ENCODE measurements at places on chromosomes 12 and 14. TPM values are rescaled to one million over a fixed set of nuclear protein-coding genes. Genes with fewer than 3 reads are reported as not detected.

Gene CD69
- total RNA-seq, result 1.7 TPM

Gene PLA2G1B
- not detected for total RNA-seq

Gene RTN1
- total RNA-seq, result 5.6 TPM

Gene TROAP
- total RNA-seq, result 8.6 TPM

Gene ALX1
- 1.1 TPM for total RNA-seq

DNA sequence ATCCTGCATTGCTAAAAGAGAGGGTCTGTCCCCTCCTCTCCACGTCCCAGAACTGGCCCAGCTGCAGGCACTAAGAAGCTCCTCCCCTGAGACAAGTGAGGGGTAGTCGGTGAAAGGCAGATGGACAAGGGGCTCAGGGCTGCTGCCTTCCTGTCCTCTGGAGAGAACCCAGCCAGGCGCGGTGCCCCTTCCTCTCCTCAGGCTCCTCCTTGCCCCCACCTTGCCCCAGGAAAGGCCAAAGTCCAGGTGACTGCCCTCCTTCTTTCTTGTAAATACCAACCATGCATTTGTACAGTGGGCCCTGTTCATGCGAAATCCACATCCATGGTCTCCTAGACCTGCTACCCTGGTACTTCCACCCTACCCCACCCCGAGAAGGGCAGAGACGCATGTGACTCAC, 9.7 kb downstream of the PPP1R1A start:
- DNase-seq, result no peak

DNA sequence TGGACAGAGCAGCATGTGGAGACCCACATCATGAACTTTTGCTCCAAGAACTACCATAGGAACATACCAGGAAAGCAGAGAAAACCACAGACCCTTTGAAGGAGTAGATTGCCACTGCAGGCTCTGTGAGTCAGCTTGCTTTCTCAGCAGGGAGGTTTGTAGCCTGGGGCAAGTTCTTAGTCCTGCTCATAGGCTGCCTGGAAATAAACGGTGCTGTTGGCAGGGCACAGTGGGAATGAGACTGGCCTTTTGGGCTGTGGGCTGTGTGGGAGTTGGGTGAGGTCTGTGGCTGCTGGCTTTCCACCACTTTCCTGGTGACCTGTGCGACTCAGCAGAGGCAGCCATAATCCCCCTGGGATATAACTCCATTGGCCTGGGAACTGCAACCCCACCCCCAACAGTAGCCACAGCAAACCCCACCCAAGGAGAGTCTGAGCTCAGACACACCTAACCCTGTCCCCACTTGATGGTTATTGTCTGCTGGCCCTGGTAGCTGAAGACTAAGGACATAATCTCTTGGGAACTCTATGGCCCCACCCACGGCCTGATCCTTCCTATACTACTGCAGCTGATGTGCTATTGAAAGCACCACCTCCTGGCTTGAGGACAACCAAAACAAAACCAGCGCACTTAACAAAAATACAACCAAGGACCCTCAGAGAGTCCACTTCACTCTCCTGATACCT, 192.1 kb upstream of the GARIN6 start:
- DNase-seq, result no peak

- no peak for DNase-seq
Observed at GRCh38 chr14:104974665-104975390, 3.3 kb downstream of the AHNAK2 start.

- no peak for DNase-seq
Observed at GRCh38 chr12:67137256-67137655, 131.9 kb upstream of the CAND1 start.

GRCh38 chr12:116101991-116102390, 175.5 kb downstream of the MED13L start:
- DNase-seq, result no peak

GRCh38 chr14:50821510-50822464, 9.2 kb downstream of the NIN start:
- DNase-seq, result peak; percentile 29

- no peak for DNase-seq
Observed at GRCh38 chr14:51225751-51226150, 14.3 kb upstream of the TMX1 start.

DNA sequence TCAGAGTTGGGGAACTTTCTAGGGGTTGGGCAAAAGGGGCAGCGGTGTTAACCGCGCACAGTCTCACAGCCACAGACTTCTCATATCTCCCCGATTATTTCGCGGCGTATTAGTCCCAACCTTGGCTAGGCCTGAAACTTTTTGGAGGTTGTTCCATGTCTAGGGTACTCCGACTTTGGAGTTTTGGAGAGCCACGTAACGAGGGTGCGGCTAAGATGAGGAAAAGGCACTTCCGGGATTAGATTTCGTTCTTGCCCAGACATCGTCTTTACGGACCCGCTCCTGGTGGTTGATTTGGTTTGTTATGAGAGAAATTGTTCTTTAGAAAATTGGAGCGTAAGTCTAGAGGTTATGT, 513 bp downstream of the CCNK start:
- DNase-seq, result no peak

Measured in lower leg skin (tissue), 4 donors.